ENCODE measurements at places on chromosomes 12 and 14.
A peak's percentile ranks its signal among the peaks of the same experiment; 100 is the strongest.

- DNase-seq, result no peak
Observed at GRCh38 chr12:127595506-127595905, 671.5 kb upstream of the TMEM132C start.

GRCh38 chr12:122423258-122424165 is 1.0 kb upstream of the CLIP1 start:
- DNase-seq, result peak; percentile 37

GRCh38 chr12:50314636-50315312 is 31.5 kb upstream of the LIMA1 start:
- DNase-seq, result peak; percentile 54

GRCh38 chr14:63659726-63660125 is 18.1 kb upstream of the WDR89 start:
- no peak for DNase-seq

- DNase-seq, result no peak
Observed at GRCh38 chr14:80260645-80261044, 49.3 kb upstream of the DIO2 start.

All from cardiac muscle cell (in vitro differentiated cells and primary cell).